ENCODE measurements at places on chromosomes 5 and 9.

DNA sequence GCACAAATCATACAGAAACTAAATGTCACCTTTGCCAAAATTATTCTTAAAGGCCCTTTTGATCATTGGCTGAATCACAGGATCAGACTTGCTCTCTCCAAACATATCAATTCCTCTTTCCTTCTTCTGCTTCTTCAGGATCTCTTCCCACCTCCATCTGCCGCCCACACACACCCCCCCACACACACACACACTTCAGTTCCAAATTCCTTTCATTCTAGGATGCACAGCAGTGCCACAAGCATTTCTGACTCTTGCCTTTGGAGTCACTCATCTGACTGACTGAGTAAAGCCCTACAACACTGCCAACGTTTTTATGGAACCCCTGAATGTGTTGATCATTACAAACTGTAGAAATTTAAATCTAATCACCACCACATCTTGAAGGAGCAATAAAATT lies 22.9 kb downstream of the DNAH5 start:
- DNase-seq = no peak

- DNase-seq = no peak
Observed at GRCh38 chr5:118565335-118565971, 422.9 kb downstream of the DTWD2 start.

- DNase-seq = no peak
Observed at GRCh38 chr9:10700291-10700690, 87.5 kb upstream of the PTPRD start.

- DNase-seq = no peak
Observed at GRCh38 chr5:98905857-98906688, 22.7 kb downstream of the CHD1 start.

- DNase-seq = no peak
Observed at GRCh38 chr9:4349816-4350418, 50.0 kb upstream of the GLIS3 start.

- DNase-seq = no peak
Observed at GRCh38 chr9:91155746-91156376, 205.9 kb downstream of the AUH start.

DNA sequence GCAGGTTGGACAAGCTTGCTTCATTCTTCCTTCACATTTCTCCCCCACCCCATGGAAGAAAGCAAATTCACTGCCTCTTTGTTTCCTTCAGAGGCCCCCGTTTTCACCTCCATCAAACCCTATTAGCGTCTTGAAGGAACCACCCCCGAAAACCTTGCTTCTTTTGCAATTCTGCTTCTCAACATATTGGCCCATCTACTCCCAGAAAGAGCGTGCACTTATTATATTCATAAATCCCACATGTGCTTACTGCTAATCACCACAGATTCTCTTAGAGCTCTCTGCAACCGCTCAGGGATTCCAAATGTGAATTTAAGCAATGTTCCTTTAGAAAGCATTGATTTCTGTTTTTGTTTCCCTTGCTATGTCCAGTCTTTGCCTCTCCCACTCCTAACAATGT lies 1.1 kb downstream of the F2RL2 start:
- DNase-seq = no peak

- no peak for DNase-seq
Observed at GRCh38 chr9:105447386-105447813, 434 bp upstream of the FSD1L start.
